ENCODE measurements at places on chromosomes 3 and 15. TPM values are rescaled to one million over a fixed set of nuclear protein-coding genes. Genes with fewer than 3 reads are reported as not detected.

- peak; percentile 49 for DNase-seq
Measured at GRCh38 chr3:136070953-136071949, 105.7 kb downstream of the PPP2R3A start.

GPR176 gene
- 21.2 TPM for total RNA-seq

GRCh38 chr3:132001999-132002398 is 32.8 kb downstream of the CPNE4 start:
- no peak for DNase-seq

DNA sequence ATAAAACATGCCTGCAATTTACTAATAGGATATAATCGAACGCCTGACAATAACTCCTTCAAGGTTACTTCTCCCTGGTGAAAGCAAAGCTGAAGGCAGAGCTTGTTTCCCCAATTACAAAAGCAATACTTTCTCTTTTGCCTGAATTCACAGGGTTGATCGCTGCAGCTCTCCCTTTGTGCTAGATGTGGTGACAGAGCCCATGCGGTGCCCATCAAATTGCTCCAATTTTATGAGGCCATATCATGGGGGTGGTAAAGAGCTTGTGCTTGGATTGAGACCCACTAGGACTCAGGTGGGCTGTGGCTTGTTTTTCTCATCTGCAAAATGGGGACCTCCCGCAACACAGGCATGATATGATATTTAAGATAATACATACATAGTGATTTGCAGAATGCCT is 143.4 kb downstream of the GREM1 start:
- no peak for DNase-seq

DNA sequence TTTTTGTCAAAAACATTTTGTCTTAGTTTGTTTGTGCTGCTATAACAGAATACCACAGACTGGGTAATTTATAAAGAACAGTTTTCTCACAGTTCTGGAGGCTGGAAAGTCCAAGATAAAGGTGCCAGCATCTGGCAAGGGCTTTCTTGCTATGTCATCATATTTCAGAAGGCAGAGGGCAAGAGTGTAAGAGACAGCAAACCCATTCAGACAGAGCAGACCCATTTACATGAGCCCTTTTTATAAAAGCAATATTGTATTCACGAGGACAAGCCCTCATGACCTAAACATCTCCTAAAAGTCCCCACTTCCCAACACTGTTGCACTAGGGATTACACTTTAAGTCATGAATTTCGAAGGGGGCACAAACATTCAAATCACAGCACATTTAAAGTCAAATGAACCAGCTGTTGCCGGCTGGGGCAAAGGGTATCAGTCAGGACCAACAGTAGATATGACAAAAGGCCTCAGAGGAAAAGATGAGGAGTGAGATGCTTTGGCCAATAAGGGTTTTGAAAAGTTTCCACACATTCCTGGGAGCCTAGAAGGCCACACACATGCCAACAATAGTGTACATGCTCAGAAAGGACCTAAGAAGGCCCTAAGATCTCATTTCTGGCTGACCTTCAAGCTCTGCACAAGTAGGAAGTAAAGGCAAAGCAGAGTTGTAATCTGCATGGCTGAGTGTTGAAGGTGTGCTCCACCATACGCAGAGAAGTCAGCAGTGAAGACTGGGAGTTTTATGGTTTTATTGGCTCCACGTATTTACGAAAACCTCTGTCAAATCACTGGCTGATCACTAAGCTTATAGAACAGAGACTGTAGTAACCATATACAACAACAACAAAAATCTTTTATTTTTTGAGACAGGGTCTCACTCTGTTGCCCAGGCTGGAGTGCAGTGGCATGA is 37.9 kb downstream of the UQCC5 start:
- DNase-seq = no peak

GRCh38 chr3:133330065-133330464 is 69.8 kb upstream of the BFSP2 start:
- peak; percentile 80 for DNase-seq

RPP14 gene
- total RNA-seq = 23.8 TPM

GRCh38 chr3:160210799-160211221 is 14.4 kb upstream of the C3orf80 start:
- no peak for DNase-seq

DNA sequence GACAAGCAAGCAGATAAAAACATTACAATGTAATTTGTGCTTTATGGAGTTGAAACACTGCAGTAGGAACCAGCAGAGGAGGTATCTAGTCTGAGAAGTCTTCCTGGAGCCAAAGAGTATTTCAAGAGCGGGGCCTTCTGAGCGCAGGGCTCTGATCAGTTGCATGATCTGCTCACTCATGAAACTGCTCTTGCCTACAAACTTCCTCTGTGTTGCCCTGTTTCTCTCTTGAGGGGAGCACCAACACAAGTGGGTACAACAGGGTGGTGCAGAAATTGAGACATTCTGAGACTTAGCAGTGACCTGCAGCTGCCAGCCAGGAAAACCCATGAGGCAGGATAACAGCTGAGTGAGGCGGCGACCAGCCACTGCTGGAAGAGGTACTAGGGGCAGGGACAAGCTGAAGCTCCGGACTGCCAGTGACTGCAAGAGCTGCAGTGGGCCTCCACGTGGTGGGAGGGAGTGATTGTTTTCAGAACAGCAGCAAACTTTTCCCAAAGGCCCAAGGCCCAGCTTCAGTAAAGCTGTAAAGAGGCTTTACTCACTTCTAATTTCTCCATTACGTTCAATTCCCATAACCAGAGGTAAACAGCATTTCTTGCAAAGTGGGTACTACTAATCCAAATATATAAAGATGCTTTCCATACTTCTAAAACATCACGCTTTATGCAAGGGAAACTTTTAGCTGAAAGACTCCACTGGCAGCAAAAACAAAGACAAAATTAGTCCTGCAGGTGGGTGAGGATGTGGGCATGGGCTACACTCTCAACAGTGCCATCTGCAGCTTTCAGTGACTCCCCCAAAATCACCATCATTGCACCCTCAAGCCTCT is 69.0 kb upstream of the LPP start:
- peak; percentile 74 for DNase-seq

- DNase-seq = no peak
Measured at GRCh38 chr15:72368899-72369298, 6.9 kb downstream of the HEXA start.

All from endodermal cell (in vitro differentiated cells).